Hematopoietic multipotent progenitor cell treated with erythropoietin and hydrocortisone succinate and interleukin-3 and kit ligand, for 8 days (in vitro differentiated cells): ENCODE measurements at places on chromosomes 2 and 18.

GRCh38 chr18:72458271-72458670, 85.9 kb downstream of the CBLN2 start:
- DNase-seq = no peak

DNA sequence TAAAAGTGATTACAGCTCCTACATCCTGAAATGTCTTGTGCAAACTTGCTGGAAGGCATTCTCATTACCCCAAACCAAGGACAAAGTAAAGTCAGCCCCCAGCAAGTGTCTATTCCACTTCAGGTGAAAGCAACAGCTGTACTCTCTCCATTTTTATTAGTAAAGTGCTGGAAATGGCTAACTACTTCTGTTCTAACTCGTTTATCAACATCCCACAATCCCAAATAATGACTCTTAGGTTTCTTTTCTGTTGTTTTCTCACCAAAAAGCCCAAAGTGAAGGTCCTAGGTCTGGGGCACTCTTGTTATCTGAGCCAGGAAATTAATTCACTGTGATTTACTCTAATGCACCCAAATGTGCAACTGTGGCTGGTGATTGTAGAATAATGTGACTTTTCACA, 105.7 kb downstream of the LRRC30 start:
- DNase-seq = no peak

- DNase-seq = no peak
These were observed 88.6 kb upstream of the TTN start for GRCh38 chr2:178895872-178896271.

DNA sequence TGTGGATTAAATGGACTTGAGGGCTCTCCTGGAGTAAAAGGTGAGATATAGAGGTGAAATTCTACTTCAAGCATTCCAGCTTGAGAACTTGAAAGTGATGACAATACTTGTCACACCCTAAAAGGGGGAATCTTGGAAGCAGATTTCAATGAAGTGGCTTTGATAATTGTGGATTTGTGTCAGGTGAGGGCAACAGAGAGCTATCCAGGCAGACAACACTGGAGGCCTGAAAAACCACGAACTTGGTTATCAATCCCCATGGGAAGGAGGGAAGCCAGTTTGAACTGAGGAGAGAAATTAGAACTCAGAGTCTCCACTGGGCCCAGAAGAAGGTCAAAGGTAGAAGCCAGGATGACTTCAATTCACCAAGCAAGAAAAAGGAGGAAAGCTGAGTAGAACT, 263.9 kb downstream of the FIGN start:
- DNase-seq = no peak

DNA sequence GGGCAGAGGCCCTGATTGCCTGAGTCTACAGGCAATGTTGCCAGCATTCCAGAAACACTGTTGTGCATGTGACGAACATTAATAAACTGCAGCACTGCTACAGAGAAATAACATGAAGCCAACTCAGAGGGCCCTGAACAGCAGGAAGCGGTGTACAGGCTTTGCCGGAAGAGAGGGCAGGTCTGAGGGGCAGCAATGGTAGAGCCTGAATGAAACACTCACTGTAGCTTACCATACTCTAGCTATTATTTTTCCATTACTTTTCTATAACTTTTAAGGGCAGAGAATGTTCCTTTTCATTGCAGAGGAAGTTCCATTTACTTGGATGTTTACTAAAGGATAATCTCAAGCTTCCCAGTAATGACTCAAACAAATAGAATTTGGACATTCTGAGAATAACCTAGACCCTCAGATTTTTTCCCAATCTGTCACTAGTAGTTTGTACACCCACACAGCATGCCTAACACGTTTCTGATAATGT, 150.4 kb downstream of the MTX2 start:
- DNase-seq = no peak

DNA sequence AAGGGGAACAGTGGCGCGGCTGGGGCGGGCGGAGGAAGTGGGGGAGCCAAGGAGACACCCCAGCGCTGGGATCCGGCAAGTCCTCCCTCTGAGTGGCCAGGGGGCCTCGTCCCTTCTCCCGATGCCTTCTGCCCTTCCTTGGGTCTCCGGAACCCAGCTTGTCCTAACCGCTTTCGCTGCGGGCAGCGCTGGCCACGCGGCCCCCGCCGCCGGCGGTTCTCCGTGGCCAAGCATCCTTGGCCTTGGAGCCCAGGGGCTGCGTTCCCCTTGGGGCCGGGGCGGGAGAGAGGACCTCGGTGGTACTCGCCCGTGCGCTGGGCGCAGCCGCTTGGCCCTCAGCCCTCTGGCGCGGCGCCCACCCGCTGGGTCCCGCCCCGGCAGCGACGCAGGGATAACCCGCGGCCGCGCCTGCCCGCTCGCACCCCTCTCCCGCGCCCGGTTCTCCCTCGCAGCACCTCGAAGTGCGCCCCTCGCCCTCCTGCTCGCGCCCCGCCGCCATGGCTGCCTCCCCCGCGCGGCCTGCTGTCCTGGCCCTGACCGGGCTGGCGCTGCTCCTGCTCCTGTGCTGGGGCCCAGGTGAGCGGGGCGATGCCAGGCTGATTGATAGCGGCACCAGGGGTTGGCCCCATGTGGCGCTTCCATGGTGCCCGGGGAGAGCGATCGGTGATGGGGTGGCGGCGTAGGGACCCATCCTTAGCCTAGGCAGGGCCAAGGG, 128.7 kb downstream of the UXS1 start:
- no peak for DNase-seq
